ENCODE measurements at places on chromosomes 11 and 22.

DNA sequence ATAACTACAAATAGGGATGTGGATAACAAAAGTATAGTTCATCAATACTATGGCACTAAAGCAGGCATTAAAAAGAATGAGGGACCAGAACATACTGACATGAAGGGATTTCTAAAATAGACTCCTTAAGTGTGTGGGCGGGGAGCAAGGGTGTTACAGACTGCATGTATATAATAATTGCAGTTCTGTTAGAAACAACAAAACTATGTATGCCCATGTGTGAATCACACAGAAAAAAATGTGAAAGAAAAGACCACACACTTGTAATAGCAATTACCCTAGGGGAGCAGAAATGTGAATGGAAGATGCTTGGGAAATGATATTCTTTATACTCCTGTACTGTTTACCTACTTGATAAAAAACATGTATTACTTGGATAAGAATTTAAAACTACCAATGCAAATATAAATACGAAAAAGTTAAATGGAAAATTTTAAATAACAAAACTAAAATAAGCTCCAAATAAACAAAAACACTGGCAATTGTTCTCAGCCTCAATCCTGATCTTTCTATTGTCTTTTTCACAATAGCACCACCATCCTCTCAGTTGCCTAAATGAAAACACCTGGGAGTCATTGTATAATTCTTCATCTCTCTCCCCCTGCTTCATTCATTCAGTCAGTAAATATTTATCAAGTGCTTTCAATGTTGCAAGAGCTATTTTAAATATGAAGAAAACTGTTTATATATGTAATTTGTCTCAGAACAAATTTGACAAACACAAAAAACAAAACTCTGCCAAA lies 129.8 kb downstream of the FCHSD2 start:
- DNase-seq, result no peak

DNA sequence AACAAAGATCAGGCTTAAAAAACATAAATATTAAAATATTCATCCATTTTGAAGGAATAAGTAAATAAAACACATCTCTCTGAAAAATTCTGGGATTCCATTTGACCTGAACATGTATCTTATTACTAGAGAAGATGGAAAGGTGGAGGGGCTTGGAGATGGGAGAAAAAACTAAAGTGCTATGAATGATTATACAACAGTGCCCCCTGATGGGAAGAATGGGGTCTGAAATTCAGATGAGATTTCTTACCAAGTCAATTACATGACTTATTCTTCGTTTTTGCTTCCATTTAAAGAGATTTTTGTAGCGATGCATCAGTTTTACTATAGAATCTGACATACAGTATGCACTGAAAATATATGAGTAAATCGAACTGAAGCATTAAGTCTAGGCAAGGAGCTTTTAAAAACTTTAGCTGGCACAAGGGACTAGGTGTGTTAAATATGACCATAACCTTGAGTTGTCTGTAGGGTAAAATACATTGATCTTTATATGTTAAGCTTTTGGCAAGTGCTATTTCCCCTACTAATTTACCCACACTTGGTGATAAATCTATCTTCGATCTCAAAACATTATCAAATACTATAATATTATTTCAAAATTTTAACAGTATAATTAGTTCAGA lies 718.8 kb downstream of the CNTN5 start:
- DNase-seq, result peak; percentile 48

DNA sequence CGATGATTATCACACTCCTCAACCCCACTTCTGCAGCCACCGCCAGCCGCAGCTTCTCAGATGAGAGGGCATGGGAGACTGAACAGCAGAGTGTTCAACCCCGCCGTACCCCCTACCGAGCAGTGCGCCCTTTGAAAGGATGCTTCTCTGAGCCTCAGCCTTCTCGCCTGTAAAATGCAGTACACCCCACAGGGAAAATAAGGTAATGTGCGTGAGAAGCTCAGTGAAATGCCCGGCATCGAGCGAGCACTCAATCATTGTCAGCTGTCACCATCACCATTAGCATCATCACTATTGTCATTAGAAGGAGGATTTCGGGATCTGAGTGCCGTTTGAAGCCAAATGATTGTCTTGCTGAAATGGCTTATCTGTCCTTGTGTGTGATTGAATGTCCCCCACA lies 13.6 kb downstream of the TRIM29 start:
- no peak for DNase-seq

GRCh38 chr22:50670914-50671538 lies 1.6 kb upstream of the SHANK3 start:
- DNase-seq, result no peak

DNA sequence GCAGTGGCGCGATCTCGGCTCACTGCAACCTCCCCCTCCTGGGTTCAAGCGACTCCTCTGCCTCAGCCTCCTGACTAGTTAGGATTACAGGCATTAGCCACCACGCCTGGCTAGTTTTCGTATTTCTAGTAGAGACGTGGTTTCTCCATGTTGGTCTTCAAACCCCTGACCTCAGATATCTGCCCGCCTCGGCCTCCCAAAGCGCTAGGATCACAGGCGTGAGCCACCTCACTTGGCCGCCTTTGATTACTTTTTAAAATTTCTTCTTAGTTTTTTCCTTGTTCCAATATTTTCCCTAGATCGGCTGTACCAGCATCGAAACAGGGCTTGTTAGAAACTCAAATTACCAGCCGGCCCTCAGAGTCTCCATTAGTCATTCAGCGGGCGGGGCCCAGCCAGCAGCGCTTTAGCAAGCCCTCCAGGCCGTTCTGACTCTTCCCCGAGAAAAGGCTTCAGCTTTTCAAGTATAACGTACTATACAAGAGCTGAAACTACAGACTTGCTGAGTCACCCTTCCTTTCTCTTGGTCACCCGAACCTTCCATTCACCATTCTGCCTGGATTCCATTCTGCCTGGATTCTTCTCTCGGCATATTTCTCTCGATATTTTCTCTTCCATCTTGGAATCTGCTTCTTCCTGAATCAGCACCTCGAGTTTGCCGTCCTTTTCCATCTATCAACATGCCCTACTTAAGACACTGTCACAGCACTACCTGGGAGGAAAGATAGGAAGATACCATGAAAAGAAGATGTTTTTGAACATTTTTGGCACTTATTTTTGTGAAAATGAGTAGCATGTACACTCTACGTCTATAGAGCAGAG lies 6.7 kb upstream of the CAPRIN1 start:
- DNase-seq, result no peak

DNA sequence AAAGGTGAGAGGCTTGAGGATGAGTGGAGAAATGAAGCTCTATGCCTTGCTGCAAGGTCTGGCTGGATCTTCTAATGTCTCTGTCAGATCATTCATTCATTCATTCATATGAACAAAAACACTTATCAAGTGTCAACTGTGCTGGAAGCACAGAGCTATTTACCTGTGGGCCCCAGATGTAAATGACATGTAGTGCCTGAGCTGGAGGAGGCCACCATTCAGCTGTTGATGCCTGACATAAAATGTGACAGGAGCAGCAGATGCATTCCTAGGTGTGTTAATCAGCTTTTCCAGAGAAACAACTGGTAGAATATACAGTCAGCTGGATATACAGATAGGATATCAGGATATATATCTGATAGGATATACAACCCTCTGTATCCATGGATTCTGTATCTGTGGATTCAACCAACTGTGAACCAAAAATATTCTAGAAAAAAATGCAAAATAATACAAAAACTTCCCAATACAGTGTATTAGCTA lies 44.5 kb downstream of the TSPAN18 start:
- no peak for DNase-seq

DNA sequence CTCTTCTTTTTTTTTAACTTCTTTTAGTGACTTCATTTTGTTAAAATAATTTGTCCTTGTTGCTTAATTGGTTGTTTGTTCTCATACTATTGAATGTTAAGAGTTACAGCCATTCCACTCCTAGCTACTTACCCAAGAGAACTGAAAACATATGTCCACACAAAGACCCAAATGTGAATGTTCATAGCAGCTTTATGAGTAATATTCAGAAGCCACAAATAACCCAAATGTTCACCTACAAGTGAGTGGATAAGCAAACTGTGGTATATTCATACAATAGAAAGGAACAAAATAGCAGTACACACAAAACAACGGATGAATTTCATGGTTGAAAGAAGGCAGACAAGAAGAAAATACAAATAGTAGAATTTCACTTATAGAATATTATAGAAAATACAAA lies 1.4 kb upstream of the OR4D11 start:
- DNase-seq, result no peak

GRCh38 chr22:50542416-50542927 lies 3.2 kb upstream of the KLHDC7B start:
- no peak for DNase-seq

GRCh38 chr11:47524291-47524874 lies 28.5 kb downstream of the CELF1 start:
- peak; percentile 44 for DNase-seq

GRCh38 chr11:74636630-74637184 lies 44.3 kb downstream of the POLD3 start:
- DNase-seq, result no peak

DNA sequence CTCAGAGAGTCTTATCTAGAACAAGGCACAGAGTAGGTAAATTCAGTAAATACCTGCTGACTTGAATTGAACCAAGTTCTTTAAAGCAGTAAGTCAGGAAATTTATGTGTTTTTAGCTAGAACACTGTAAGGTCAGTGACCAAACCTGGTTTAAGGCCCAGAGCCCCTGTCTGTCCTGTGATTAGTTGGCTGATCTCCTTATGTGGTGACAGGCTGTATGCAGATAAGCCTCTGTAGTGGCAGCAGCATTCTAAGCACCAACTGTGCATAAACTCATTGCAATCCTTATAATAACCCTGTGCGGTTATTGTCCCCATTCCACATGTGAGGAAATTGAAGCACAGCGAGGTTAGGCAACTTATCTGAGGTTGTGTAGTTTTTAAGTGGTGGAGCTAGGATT lies 40.5 kb downstream of the FBXO7 start:
- DNase-seq, result no peak

DNA sequence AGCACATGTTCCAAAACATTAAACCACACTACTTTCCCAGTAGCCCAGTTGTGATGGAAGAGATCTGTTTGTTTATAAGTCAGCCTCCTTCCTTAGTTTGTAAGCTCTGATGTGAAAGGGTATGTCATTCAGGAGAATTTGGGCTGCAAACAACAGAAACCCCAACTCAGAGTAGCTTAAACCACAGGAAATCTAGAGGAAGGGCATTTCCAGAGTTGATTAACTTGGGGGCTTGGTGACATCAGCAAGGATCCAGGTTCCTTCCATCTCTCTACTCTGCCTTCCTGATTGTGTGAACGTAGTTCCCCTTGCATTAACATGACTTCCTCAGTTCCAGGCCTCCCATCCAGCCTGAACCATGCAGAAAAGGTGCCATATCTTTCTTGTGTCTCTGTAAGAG lies 6.5 kb upstream of the FJX1 start:
- no peak for DNase-seq

DNA sequence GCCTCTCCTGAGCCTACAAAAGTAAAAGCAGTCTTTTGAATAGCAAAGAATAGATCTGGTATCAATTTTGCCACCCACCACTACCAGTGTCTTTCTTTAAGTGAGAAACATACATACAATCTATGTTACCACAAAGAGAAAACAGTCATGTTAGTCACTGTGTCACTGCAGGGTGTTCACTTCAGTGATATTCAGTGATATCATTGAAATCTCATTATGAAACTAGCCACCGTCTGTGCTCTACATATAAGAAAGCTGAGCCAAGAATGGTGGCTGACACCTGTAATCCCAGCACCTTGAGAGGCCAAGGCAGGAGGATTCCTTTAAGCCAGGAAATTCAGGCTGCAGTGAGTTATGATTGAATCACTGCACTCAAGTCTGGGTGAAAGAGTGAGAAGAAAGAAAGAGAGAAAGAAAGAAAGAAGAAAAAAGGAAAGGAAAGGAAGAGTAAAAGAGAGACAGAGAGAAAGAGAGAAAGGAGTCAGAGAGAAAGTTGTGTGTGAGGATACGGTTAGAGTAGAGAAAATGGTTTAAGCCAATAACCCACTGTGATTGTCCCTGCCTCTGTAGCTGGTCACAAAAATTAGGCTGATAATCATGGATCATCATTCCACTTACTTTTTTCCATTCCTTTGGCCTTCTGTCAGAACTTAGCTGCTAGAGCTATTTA lies 847.1 kb downstream of the FAM181B start:
- DNase-seq, result no peak

- no peak for DNase-seq
Measured at GRCh38 chr11:116990811-116991210, 107.4 kb downstream of the SIK3 start.

DNA sequence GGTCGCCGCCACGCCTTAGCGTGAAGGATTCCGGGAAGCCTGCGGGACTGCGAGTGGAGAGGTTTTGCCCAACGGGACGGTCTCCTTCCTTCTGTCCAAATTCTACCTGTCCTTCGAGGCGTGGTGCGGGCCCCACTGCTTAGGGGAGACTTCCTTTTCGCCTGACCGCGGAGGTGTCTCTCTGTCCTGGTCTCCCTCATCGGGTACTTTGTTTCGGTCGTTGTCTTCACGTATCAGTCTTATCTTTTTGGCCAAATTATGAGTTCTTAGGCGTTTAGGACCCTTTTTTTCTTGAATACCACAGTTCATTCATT lies 388 bp downstream of the HINFP start:
- no peak for DNase-seq

GRCh38 chr11:135006800-135007199 lies 594.8 kb upstream of the B3GAT1 start:
- DNase-seq, result no peak

GRCh38 chr11:13928566-13929251 lies 33.8 kb upstream of the SPON1 start:
- DNase-seq, result peak; percentile 20

GRCh38 chr11:130740819-130741218 lies 175.5 kb downstream of the SNX19 start:
- DNase-seq, result no peak

DNA sequence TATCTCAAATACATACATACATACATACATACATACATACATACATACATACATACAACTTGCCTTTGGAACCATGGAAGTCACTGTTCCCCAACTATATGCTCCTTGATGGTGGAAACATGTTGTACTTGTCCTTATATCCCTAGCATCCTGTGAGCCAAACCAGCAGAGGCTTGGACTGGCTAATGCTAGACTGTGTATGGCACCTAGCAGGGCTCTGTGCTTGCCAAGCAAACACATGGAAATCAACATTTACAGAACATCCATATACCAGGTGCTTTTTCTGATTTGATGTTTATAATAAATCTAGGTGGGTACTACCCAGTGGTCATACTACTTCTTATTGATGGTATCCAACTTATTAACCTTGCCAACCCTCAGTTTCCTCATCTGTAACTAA lies 86.1 kb downstream of the ABTB2 start:
- DNase-seq, result no peak

DNA sequence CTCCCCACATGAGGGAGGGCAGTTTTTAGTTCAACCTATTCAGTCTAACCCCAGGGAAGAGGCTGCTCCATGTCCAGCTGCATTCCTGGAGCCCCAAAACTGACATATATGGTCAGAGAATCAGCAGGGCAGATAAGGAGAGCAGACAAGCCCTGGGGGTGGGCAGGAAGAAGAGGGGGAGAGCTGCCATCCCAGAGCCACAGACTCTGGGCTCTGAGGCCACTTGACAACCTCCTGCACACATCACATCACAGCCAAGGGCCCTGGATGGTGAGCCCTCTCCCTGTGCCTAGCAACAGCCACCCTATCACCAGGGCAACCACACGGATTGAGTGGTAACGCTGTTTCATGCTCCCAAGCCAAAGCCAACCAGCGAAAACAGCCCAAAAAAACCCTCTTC lies 3.1 kb downstream of the ARHGAP1 start:
- DNase-seq, result peak; percentile 33

Measured in head of caudate nucleus (tissue), 42 donors.